ENCODE measurements at places on chromosomes 13 and 19.

GRCh38 chr13:33132644-33133440 lies 116.6 kb downstream of the KL start:
- no peak for DNase-seq

- DNase-seq, result no peak
These were observed 109.5 kb upstream of the FNDC3A start for GRCh38 chr13:48866249-48866648.

- peak; percentile 46 for DNase-seq
These were observed 21.5 kb downstream of the EBPL start for GRCh38 chr13:49669735-49670309.

DNA sequence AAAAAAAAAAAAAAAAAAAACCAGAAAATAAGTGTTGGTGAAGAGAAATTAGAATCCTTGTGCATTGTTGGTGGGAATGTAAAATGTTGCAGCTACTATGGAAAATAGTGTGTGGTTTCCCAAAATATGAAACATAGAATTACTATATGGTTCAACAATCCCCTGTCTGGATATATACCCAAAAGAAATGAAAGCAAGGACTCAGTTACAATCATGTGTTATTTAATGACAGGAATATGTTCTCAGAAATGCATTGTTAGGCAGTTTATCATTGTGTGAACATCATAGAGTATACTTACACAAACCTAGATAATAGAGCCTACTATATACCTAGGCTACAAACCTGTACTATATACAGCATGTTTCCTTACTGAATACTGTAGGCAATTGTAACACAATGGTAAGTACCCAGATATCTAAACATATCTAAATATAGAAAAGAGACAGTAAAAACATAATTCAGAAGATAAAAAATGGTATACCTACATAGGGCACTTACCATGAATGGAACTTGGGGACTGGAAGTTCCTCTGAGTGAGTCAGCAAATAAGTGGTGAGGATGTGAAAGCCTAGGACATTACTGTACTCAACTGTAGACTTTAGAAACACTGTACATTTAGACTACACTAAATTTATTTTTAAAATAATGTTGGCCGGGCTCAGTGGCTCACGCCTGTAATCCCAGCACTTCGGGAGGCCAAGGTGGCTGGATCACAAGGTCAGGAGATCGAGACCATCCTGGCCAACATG lies 25.7 kb upstream of the SLC7A1 start:
- DNase-seq, result no peak

- no peak for DNase-seq
These were observed 29.1 kb upstream of the TPTE2 start for GRCh38 chr13:19590423-19590822.

DNA sequence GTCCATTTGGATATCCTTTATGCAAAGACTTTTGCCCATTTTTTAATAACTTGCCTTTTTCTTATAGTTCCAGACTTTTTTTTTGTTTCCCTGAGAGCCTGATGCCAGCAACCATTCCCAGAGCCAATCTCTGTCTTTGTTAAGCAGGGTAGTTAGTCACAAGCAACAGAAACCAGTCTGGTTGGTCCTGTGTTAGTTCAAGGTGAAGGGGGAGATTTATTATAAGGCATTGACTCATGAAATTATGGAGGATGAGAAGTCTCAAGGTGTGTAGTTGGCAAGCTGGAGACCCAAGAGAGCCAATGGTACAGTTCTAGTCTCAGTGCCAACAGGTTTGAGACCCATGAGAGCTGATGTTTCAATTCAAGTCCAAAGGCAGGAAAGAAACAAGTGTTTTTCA lies 33.0 kb downstream of the GPR12 start:
- DNase-seq, result no peak

DNA sequence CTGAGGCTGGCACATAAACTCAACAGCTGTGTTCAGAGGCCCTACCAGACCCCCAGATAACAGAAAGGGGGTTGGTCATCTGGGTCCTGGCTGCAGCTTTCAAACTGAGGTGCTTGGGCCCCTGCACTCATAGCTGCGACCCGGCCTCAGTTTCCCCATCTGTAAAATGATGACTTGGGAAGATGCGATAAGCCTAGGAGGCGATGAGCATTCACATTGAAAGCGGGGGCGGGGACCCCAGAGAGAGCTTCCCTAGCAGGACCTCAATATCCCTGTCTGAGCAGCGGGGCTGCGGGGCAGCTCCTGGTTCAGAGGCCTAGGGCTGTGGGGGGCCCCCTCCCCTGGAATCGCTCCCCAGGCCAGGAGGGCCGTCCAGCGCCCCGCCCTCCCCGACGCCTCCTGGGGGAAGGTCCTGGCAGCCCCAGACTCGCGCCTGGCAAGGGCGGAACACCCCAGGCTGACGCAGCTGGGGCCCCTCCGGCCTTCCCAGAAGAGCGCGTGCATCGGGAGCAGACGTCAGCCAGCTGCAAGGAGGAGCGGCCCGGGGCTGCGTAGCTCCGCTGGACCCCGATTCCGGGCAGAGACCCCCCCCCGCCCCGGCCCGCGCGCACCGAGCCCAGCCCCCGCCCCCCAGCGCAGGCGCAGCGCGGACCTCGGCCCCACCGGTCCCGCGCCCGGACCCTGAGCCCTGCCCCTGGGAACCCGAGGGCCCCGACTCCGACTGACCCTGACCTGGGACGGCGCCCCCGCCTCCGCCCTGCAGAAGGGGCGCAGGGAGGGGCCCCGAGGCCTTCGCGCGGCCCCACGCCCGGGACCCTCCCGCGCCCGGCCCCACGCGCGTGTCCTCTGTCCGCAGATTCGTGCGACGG lies 3.5 kb downstream of the FSTL3 start:
- DNase-seq, result peak; percentile 59

- DNase-seq, result no peak
These were observed 13.5 kb upstream of the GAS6 start for GRCh38 chr13:113877149-113877990.

- DNase-seq, result peak; percentile 99
These were observed at the start of gene INTS6 for GRCh38 chr13:51452361-51453206. Gene INTS6, minus strand, starts transcription at chr13:51453036. Its CDS starts 511 bp downstream, at chr13:51452525.

DNA sequence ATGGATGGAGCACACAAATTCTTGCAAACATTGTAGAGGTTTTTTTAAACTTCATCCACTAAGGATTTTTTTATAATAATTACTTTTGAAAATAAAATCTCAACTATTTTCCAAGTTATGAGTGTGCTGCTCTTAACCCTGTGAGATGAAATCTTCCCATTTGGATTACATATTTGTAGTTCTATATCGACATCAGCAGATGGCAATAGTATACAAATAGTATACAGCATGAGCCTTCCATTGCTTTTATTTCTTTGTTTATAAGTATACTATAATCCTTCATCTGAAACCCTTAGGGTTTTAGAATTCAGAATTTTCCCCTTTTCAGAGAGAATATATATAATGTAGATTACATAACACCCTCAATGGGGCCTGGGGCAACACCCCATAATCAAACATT lies 70.5 kb downstream of the GJA3 start:
- DNase-seq, result no peak

- DNase-seq, result no peak
These were observed 136.0 kb downstream of the OXGR1 start for GRCh38 chr13:96858133-96858826.

GRCh38 chr13:100984085-100984705 lies 309.6 kb upstream of the TMTC4 start:
- no peak for DNase-seq

- DNase-seq, result no peak
These were observed 781.3 kb upstream of the MIR17HG start for GRCh38 chr13:90565985-90566713.

DNA sequence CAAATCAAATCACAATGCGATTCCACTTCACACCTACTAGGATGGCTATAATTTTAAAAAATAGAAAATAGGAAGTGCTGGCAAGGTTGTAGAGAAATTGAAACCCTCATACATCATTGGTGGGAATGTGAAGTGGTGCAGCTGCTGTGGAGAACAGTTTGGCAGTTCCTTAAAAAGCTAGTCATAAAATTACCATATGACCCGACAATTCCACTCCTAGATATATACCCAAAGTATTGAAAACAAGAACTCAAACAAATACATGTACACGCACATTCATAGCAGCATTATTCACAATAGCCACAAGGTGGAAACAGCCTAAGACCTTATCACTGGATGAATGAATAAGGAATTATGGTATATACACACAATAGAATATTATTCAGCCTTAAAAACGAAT lies 12.0 kb downstream of the HMGB1 start:
- DNase-seq, result no peak

- DNase-seq, result no peak
These were observed 40.2 kb downstream of the OLFM4 start for GRCh38 chr13:53068585-53069520.

Data from inflammatory macrophage treated with lipopolysaccharide for 1 hour (primary cell).